Stimulated activated naive CD8-positive, alpha-beta T cell treated with anti-CD3 and anti-CD28 coated beads, Interleukin-15, amount 100 ng/mL, for 72 hours (primary cell): ENCODE measurements at places on chromosomes 2 and 18.

- DNase-seq = no peak
Observed at GRCh38 chr18:59388817-59389216, 29.8 kb upstream of the LMAN1 start.

GRCh38 chr2:40101131-40101575 is 322.1 kb upstream of the THUMPD2 start:
- DNase-seq = no peak

GRCh38 chr2:86510436-86510933 is 52.8 kb downstream of the CHMP3 start:
- DNase-seq = no peak

DNA sequence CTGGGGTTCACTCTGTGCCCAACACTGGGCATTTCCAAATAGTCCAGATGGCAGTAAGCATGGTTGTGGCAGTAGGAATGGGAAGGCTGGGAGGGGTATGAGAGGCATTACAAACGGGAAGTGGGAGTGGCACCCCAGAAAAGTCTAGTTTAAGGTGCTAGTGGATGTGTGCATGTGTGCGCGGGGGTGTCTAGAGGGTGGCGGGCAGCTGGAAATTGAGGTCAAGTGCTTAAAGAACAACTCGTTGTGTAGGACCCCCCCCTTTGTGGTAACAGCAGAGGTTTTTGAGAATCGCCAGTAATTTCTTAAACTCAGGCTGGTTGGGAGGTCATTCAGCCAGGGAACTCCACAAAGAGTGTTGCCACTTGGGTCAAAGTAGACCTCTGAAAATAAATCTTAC is 69.9 kb downstream of the RHBDD1 start:
- DNase-seq = no peak

DNA sequence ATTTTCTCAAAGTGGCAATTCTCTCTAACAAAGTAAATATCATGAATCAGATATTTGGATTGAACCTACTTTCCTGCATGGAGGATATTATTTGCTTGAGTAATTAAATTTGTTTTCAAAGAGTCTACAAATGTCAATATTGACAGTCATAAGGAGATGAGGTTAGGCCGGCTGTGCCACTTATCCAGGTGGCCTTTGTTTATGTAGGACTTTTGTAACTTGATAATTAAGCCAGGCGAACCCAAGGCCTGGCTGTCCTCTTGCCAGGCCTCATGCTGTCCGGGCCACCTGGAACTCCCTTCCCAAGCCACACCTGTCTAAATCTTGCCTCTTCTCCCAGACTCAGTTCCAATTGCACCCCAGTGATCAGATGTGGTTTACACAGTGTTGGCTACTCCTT is 255.2 kb downstream of the ACKR3 start:
- no peak for DNase-seq

DNA sequence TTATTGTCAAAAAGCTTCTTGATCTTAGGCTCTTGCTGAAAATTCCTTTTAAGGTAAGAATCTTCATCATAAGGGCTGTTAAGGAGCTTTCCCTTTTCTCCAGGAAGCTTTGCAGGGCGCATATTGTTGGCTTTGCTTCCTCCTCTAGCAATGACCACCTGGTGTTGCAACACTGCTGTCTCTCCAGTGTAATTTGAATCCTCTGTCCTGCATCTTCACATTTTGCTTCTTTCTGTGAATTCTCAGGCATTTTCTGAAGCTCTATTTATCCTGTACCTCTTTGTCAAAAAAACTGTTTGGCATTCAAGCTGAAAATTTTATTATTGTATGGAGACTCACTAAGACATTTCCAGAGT is 533.1 kb upstream of the CHAC2 start:
- no peak for DNase-seq
